HEK293T (cell line): ENCODE measurements at places on chromosomes 2 and 18.

DNA sequence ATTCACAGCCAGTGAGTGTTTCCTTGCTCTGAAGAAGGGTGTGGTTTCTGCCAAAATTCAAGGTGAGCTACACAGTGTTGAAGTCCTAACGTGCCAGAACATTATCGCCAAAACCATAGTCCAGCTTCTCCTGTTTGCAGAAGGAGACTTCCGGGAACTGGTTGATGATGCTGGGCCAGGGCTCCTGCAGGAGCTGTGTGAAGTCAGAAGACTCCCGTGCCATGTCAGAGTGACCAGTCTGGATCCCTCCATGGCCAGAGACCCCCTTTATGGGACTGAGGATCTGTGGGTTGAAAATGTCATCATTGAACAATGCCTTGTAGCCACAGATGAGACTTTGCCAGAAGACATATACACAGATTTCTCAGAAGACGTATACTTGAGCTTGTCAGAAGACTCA lies 96.0 kb upstream of the RAB12 start:
- no peak for DNase-seq

DNA sequence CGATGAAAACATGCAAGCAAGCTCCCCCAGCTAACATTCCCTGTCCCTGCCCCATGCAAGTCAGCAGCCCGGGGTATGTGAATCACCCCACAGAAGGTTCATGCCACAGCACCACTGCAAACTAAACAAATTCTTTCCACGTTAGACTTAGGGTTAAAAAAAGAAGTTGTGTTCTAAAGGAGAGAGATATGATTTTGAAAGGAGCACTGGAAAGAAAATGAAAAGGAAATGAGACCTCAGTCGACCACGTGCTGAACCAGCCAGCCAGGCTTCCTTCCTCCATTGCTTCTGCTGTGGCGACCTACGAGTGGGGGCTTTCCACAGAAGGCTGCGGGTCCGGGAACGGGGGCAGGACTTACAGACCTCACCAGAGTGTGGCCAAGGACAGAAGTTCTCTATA lies 52.0 kb downstream of the ARL4C start:
- DNase-seq, result no peak

DNA sequence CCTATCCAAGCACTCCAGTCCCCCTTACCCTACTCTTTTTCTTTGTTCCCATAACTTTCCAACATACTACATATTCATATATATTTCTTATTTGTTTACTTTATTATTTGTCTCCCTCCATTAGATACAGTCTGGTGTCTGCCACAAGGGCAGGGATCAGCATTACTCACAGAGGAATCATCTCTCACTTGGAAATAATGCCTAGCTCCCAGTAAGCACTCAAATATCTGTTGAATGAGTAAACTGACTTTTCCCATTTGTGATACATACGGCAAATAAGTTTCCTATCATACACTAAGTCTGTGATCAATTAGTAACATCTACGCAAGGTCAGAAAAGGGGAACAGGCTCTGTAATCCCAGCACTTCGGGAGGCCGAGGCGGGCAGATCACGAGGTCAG lies 18.7 kb downstream of the C1D start:
- no peak for DNase-seq

GRCh38 chr2:3656762-3657721 lies 958 bp upstream of the ALLC start:
- DNase-seq, result no peak

- no peak for DNase-seq
Measured at GRCh38 chr2:46171411-46171953, 125.7 kb upstream of the EPAS1 start.

GRCh38 chr2:137182071-137182470 lies 416.7 kb downstream of the THSD7B start:
- no peak for DNase-seq

DNA sequence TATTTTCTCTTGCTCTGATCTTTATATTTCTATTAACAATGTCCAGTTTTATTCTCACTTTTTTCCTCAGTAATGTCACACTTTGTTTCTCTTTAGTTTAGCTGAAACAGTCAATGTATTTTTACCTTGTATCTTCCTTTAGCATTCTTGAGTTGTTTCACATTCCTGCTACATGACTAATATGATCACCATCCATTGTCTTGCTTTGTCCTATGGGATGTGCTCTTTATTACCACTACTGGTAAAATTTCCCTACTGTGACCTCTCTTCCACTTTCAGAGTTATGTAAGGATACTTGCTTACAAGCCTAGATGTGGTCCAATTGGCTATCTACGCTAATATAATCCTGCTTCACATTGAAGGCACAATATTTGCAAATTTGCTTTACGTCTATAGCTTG lies 457.9 kb downstream of the PIK3C3 start:
- DNase-seq, result no peak

GRCh38 chr2:237669628-237670392 lies 42.4 kb downstream of the LRRFIP1 start:
- DNase-seq, result peak; percentile 38

- DNase-seq, result no peak
Measured at GRCh38 chr2:237035781-237036475, 49.8 kb upstream of the COPS8 start.

DNA sequence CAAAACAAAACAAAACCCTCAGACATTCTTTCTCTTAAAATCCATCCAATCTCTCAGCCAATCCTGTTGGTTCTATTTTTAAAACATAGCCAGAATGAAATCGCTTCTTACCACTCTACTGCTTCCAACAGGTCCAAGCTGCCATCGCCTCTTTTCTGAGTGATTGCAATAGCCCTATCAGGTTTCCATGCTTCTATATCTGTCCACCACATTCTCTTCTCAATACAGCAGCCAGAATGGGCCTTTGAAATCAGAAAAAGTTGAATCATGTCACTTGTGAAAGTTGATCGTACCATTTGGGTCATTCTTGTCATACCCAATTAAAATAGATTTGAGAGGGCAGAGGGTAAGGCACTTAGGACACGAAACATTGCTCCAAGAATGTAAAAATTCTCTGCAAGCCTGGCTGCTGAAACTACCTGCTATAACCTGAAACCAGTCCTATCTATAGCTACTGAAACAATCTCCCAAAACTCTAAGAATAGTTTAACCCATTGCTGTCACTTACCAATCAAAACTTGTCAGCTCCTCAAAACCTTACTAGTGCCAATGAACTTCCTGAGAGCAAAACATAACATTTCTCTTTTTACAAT lies 3.3 kb upstream of the MTLN start:
- no peak for DNase-seq

GRCh38 chr2:21763501-21763900 lies 639.7 kb downstream of the TDRD15 start:
- DNase-seq, result no peak

DNA sequence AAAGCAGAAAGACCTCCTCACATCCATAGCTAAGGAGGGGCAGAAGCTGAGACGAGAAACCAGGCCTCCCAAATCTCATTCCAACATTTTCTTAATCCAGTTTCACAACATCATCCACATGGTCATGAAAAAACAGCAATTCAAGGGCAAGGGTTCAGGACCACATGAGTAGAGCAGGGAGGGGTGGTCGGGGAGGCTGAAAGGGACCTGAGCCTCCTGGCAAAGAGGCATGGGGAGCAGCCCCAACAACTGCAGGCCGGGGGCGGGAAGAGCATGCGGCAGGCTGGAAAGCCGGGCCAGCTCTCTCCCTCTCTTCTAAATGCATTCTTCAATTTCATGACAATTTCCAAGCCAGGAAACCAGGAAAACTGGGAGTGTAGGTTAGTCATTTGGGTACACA lies 76.7 kb downstream of the DNMT3A start:
- DNase-seq, result no peak

DNA sequence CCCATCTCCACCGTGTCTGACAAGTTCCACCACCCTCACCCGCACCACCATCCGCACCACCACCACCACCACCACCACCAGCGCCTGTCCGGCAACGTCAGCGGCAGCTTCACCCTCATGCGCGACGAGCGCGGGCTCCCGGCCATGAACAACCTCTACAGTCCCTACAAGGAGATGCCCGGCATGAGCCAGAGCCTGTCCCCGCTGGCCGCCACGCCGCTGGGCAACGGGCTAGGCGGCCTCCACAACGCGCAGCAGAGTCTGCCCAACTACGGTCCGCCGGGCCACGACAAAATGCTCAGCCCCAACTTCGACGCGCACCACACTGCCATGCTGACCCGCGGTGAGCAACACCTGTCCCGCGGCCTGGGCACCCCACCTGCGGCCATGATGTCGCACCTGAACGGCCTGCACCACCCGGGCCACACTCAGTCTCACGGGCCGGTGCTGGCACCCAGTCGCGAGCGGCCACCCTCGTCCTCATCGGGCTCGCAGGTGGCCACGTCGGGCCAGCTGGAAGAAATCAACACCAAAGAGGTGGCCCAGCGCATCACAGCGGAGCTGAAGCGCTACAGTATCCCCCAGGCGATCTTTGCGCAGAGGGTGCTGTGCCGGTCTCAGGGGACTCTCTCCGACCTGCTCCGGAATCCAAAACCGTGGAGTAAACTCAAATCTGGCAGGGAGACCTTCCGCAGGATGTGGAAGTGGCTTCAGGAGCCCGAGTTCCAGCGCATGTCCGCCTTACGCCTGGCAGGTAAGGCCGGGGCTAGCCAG lies 1.2 kb downstream of the ONECUT2 start:
- no peak for DNase-seq

- DNase-seq, result no peak
Measured at GRCh38 chr2:98902209-98903063, 33.6 kb downstream of the CRACDL start.

DNA sequence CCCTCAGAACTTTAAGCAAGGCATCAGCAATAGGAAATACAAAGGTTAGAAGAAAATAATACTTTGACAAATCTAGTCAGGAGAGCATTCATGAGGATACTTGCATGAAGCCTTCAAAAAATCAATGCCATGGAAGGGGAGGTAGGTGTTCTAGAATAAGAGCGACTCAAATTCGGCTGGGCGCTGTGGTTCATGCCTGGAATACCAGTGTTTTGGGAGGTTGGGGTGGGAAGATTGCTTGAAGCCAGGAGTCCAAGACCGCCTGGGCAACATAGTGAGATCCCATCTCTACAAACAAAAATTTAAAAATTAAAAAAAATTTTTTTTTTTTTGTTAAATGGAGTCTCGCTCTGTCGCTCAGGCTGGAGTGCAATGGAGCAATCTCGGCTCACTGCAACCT lies 21.8 kb downstream of the GBX2 start:
- no peak for DNase-seq

DNA sequence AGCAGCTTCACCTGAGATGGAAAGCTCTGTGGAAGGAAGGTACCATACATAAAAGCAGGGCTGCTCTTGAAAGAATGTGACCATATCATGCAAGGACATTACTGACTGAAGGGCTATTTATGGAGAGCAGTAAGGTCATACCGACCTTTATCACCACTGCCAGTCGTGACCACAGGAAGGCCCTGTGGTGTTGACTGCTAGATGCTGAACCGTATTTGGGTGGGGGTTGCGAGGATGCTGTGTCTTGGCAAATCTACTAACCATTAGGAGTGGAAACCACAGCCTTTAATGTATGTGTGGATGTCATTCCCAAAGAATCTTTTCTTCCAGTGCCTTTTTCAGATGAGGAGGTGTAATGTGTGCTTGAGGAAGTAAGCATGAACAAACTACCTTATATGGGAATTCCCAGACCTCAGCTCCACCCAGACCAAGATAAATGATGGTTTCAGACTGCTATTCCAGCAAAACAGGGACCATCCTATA lies 60.8 kb downstream of the LIMS1 start:
- DNase-seq, result no peak

DNA sequence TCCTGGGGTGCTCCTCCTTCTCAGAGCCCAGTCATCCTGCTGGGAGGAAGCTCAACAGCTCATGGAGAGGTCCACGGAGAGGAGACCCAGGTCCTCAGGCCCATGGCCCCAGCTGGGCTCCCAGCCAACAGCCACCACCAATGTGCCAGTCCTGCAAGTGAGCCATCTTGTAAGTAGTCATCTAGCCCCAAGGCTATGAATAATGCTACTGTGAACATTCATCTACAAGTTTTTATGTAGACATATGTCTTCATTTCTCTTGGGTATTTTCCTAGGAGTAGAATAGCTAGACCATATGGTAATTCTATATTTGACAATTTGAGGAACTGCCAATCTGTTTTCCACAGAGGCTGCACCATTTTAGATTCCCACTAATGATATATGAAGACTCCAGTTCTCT lies 166.1 kb downstream of the MTCL1 start:
- no peak for DNase-seq

DNA sequence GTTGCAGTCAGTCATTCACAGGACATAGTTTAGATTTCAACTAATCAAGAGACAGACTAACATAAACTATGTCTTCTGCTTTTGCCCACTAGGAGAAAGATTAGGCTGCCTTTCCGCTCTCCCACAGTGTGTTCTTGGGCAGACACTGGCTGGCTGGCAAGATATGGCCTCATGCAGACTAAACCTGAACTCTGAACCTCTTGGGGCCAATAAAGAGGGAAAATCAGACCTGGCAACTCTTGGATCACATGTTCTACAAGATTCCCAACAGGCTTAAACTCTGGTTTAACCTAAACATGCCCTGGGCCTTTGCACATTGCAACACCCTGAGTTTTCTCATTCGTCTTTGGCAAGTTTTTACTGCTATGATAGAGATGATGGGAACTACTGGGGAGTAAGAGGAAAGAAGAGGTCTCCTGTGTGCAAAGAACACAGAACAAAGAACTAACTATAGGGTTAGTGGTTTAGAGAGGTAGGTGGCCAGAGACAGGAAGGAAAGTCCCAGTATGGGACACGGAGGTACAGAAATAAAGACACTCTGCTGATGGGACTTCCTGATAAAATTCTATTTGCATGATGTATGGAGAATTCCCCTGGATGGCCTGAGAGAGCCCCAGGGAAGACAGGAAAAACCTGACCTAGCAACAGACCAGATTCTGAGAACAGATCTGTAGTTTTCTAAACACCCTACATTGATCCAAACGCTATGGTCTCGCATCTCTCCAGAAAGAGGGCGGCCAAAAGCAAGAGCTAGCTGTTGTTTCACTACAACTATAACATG lies 2.0 kb upstream of the ATRAID start:
- DNase-seq, result no peak

GRCh38 chr2:140643761-140644187 lies 1487.0 kb downstream of the LRP1B start:
- DNase-seq, result no peak

DNA sequence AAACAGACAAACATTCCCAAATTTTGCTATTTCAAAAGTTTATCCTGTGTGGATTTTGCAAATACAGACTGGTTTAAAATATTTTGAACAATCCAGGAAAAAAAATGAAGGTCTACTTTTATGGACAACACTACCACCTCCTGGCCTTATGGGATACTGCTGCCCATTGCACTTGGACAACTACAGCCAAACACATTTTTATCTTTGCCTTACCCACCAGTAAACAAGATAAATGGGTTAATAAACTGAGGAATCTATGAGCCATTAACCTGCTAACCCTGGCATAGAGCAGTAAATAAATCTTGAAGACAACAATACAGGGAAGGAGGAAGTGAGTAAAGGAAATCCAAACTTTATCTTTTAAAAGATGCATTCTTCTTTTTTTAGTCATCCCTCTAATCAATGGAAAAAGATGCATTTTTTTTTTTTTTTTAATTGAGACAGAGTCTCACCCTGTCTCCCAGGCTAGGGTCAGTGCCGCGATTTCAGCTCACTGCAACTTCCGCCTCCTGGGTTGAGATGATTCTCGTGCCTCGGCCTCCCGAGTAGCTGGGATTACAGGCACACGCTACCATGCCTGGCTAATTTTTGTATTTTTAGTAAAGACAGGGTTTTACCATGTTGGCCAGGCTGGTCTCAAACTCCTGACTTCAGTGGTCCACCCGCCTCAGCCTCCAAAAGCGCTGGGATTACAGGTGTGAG lies 2.1 kb upstream of the SPIRE1 start:
- DNase-seq, result peak; percentile 39

GRCh38 chr2:142877216-142877838 lies at the start of gene KYNU:
KYNU (plus strand) TSS chr2:142877664; CDS start chr2:142885368, 7,704 bp downstream.
- DNase-seq, result no peak
